ENCODE measurements at places on chromosomes 2 and 18.

DNA sequence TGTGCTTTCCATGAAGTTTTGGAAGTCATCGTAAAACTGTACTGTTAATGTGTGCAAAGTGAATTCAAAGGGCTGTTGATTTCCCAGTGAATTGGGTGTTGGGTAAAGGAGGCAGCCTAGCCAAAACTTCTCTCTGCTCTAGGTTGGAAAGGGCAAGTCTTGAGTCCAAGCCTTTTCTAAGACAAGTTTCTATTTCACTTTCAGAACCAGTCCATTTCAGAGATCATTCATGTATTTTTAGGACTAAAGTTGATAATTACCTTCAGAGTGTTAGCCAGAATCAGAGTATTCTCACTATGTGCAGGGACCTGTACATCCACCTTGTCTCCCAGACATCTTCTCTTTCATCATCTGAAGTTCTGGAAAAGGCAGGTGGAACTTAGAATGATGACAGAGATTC lies 636.1 kb upstream of the KLHL29 start:
- no peak for DNase-seq

DNA sequence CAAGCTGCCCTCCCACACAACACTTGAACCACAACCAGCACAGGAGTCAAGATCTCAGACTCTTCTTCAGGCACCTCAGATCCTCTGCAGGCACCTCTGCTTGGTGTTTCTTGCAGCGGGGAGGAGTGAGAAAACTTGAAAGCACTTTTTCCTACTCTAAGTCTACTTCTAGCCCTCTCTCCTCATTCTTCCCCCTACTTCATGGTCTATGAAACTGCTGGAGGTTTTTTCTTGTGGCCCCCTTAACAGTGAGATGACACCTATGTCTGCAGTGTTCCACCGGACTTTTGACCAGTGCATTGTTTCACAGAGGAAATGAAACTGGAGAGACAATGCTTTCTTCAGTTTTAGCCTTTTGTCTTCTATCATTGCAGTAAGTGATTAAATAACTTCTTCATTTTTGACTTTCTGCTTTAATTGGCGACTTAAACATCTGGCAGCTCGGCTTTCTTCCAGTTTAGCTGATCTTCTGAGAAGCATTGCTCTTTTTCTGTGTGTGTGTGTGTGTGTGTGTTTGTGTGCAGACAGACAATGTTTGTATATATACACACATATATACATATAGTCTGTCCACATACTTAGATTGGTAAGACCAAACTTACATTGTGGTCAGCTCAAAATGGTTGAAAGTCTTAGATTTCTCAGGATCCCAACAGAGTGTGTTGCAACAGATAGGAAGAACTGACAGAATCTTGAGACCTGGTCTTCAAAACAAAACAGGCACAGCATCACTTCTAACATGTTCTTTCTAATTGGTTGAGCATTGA lies 1474.0 kb upstream of the TMEFF2 start:
- DNase-seq: no peak

DNA sequence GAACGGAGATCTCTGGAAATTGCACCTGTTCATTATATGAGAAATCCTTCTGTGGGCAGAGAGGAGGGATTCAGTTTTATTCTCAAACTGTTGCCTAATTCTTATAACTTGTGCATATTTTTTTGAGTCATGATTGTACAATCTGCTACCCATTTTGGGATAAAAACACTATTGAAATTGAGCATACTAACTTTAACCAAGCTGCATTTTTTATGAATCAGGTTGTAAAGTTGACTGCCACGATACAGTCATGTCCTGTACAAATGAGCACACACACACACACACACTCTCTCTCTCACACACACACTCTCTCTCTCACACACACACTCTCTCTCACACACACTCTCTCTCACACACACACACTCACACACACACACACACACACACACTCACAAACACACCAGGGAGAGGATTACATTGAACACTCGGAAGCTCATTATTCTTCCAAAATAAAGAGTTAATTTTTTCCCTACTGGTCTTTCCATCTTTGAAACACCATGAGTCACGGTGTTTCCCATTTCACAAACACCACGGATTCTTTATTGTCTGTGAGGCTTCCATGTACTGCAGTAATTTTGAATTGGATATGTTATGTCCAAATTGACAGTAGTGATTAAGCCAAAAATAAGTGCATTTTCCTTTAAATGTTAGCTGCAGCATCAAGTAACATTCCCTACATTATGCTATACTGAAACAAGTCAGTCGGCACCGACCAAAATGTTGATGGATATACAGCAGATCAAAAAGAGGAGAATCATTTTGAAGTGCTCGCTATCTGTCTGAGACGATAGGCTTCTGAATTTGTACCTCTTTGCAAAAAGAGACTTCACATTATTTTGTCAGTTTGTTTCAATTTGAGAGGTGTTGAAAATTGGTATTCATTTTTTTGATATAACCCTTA lies 216.9 kb downstream of the ARHGAP15 start:
- DNase-seq: no peak

- DNase-seq: no peak
Measured at GRCh38 chr2:240581811-240582210, 4.7 kb upstream of the CAPN10 start.

- no peak for DNase-seq
Measured at GRCh38 chr2:64845273-64845905, 143.8 kb upstream of the SLC1A4 start.

DNA sequence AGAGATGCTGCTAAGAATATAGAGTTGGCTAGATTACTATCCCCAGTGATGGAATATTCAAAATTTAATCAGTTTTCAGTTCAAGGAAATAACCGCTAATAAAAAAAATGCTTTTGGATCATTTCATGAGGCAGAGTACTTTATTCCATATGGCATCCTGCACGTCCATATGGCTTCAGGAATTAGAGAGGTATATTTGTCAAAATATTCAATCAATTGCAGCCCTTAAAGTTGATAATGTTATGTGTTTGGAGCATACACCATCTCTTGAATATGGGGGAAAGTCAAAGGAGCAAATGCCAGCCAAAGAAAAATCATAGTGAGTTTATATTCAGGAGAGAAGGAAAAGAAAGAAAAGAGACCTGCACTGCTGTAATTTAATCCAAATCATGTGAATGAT lies 266.4 kb downstream of the TMEM182 start:
- no peak for DNase-seq

GRCh38 chr18:75790111-75790510 lies 362.6 kb upstream of the SMIM21 start:
- no peak for DNase-seq

GRCh38 chr2:146633159-146633558 lies 1211.7 kb upstream of the ACVR2A start:
- no peak for DNase-seq

DNA sequence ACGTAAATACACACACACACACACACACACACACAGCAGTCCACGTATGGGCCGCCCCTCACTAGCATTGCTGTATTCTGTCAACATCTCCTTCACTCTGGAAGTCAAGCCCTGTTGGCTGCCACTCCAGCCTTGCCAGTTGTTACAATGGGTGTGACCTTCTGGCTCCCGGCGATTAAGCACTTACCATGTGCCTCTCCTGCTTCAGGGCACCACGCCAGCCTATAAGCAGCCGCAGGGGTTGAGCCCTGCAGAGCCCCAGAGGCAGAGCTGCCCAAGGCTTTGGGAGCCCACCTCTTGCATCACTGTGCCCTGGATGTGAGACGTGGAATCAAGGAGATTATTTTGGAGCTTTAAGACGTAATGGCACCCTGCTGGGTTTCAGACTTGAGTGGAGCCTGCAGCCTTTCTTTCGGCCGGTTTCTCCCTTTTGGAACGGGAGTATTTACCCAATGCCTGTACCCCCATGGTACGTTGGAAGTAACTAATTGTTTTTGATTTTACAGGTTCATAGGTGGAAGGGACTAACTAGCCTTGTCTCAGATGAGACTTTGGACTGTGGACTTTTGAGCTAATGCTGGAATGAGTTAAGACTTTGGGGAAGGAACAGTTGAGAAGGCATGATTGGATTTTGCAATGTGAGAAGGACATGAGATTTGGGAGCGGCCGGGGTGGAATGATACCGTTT lies 54.5 kb upstream of the ROCK2 start:
- no peak for DNase-seq

- peak; percentile 45 for DNase-seq
Measured at GRCh38 chr2:20580690-20581437, 70.0 kb downstream of the HS1BP3 start.

GRCh38 chr18:35835833-35836232 lies 136.6 kb upstream of the RMP24 start:
- no peak for DNase-seq

DNA sequence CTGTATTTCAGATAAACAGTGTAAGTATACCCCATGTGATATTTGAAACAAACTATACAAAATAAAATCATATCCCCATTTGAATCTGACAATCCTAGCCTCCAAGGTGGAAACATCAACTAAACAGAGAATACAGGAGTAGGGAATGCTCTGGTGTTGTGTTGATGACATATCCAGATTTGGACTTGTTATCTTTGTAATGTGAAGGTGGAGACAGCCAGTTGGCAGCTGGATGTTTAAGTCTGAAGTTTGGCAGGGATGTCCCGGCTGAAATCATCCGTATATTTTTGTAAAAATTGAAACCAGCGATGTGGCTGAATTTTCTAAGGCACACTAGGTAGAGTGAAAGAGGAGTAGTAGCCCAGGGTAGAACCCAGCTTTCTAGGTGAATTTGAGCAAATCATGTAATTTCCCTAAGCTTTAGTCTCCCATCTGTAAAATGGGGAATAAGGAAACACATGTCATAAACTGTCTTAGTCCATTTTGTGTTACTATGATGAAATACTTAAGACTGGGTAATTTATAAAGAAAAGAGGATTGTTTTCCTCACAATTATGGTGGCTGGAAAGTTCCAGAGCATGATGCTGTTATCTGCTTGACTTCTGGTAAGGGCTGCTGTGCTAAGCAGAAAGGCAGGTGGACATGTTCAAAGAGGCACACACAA lies 246.6 kb upstream of the APCDD1 start:
- no peak for DNase-seq

GRCh38 chr2:142865924-142866323 lies 11.5 kb upstream of the KYNU start:
- DNase-seq: no peak

DNA sequence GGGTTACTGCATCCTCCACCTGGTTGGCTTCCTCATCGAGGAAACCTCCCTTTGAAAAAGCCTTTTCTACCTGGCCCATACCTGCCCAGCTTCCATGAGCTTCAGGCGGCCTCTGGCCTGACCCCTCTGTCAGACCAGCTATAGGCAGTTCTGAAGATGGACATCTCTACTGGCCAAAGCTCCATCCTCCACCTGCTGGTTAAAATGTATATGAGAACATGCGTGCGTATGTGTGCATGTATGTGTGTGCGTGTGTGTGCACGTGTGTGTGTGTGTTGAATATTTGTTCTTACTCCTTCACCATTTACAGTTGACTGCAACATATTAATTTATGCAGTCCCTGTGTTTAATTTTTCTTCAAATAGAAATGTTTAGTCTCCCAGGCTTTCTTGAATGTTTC lies 642.4 kb upstream of the RAB6C start:
- DNase-seq: no peak

GRCh38 chr2:129891341-129892320 lies 87.8 kb upstream of the RAB6C start:
- DNase-seq: peak; percentile 17

DNA sequence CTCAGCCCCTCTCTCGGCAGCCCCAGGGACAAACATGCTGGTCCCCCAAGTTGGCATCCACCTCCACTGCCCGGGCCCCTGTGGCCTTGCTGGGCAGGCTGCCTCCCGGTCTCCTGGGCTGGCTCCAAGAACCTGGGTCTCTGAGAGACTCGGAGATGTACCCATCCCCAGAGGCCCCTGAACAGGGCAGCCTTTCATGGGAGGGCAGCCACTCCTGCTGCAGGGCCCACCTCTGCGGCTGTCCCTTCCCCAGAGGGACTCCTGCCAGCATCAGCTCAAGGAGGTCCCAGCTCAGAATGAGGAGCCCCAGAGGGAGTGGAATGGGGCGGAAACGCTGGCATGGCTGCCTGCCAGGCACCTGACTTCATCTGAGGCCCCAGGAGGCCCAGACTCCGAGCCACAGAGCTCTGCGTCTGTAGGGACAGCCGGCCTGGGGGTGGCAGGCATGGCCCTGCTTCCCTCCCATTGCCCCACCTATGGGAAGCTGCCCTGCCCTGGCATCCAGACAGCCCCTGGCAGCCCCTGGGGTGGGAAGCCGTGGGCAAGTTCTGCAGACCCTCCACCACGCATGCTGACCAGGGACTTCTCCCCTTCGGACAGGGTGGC lies 857 bp upstream of the CROCC2 start:
- no peak for DNase-seq

DNA sequence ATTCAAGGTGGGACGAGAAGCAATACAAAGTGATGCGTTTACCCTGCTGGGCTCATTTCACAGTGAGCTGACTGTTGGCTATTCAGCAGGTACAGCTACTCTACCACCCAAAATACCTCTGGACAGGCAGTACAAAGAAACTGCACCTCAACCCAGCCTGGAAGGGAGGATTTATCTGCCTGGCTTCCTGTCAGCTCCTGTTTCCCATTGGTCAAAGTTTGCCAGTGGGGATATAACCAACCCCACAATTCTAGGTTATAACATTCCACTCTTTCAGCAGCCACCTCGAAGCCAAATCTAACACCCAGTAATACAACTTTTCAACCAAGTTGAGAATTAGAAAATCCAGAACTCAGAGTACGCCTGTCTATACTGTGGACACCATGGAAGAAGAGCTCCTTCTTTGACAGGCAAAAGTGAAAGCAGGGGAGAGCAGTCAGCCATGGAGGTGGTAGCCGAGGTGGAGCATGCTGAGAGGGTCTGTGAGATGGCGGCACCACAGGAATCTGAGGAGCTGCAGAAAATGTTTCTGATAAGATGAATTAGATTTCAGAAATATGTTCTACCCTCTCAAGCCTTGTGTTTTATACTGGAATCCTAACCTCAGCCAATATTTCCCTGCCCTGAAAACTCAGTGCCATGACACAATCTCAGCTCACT lies 10.8 kb downstream of the DUSP19 start:
- no peak for DNase-seq

- DNase-seq: peak; percentile 45
Measured at GRCh38 chr2:223469270-223470046, 132.7 kb downstream of the SCG2 start.

DNA sequence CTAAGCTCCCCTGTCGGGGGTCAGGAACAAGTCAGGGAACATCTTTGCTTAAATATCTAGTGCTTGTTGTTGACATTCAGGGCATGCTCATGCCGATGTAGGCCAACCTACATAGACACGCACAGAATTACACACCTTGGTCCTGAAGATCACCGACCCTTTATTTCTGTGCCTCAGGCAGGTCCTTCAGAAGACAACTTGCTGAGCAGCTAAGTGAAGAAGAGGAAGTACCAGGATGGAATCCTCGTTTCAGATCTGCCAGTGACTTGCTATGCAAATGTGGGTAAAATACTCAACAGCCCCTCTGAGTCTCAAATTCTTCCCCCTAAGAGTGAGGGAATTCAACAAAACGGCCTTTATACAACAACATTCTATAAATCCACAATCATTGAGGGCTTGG lies 494.7 kb downstream of the BCL11A start:
- no peak for DNase-seq

- no peak for DNase-seq
Measured at GRCh38 chr2:8379549-8379948, 302.3 kb upstream of the ID2 start.

- DNase-seq: no peak
Measured at GRCh38 chr2:7858624-7859023, 823.2 kb upstream of the ID2 start.

- DNase-seq: no peak
Measured at GRCh38 chr18:80203249-80203648, 44.1 kb downstream of the PARD6G start.

All from urothelium cell line (cell line).